Effector memory CD4-positive, alpha-beta T cell (primary cell): ENCODE measurements at places on chromosomes 4 and X.

GRCh38 chrX:46994096-46994495 is 81.9 kb downstream of the JADE3 start:
- DNase-seq: no peak

DNA sequence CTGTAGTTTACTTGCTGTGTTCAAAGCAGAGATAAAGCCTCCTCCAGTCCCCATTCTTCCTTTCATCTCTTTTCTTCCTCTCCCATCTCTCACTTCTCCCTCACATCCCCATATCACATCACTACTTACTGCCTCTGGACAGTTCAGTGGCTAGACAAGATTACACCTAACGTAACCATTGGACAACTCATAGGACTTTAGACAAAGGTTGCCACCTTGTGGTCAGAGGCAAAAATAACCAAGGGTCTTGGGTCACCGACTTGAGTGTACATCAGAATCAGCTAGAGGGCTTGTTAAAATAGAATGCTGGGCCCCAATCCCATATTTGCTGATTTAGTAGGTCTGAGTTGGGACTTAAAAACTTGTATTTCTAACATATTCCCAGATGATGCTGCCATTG is 109.3 kb upstream of the DGKK start:
- no peak for DNase-seq

- no peak for DNase-seq
Measured at GRCh38 chr4:74018771-74019170, 19.7 kb downstream of the CXCL3 start.

GRCh38 chr4:185578284-185578683 is 43.0 kb upstream of the PDLIM3 start:
- no peak for DNase-seq

- no peak for DNase-seq
Measured at GRCh38 chr4:27668001-27668400, 807.4 kb downstream of the STIM2 start.

GRCh38 chrX:19875050-19875431 is 12.4 kb downstream of the SH3KBP1 start:
- no peak for DNase-seq

DNA sequence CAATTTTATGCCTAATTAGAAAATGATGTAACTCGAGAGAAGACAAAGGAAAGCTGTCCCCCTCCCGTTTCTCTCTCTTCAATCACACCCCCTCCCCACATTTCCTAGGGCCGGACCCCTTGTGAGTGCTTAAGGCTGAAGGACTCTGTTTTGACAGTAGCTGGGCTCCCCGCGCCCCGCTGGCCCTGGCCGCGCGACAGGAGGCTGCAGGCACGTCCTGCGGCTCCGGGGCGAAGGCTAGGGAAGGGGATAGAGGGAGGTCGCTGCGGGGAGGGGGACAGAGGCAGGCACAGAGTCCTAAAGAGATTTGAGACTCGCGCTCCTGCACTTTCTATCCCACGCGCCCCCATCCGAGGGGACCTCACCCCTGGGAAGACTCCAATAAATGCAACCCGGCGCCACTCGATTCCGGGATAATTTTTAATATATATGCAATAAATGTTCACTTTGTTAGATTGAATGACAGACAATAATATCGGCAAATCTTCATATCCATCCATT is 56.2 kb upstream of the TMEM33 start:
- no peak for DNase-seq

- no peak for DNase-seq
Measured at GRCh38 chrX:81779701-81780100, 577.8 kb downstream of the SH3BGRL start.

DNA sequence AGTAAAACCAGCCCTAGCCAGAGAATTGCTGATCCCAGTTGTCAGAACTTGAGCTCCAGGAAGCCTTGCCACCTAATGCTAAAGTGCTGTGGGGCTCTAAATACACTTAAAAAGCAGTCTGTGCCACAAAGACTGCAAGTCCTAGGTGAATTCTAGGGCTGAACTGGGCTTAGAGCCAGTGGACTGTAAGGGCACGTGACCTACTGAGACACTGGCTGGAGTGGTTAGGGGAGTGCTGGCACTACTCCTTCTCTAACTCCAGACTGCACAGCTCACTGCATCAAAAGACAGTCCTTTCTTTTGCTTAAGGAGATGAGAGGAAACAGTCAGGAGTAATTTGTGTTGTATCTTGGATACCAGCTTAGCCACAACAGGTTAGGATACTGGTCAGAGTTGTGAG is 1240.2 kb downstream of the FAM133A start:
- DNase-seq: no peak
